NCI-H226 (cell line): ENCODE measurements at places on chromosomes 5 and 9.

GRCh38 chr9:137493364-137494103 is 34.4 kb upstream of the NSMF start:
- no peak for DNase-seq

- peak; percentile 51 for DNase-seq
Measured at GRCh38 chr5:139925650-139926640, 117.2 kb downstream of the NRG2 start.

DNA sequence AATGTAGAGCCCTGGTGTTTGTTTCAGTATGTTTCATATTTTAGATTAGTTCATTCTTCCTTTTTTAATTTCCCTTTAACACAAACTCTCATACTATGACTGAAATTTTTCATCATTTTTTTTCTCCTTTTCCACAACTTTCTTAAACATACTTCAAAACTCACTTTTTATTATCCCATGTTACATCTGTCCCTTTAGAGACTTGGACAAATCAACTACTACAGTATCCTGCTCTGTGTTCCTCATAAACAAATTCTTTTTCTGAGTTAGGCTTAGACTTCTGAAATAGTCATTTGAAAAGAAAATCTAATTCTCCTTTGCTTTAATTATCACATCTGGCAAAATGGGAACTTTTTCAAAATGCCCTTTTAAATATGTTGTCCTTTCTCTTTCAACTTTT is 15.3 kb downstream of the MATR3 start:
- DNase-seq: no peak

DNA sequence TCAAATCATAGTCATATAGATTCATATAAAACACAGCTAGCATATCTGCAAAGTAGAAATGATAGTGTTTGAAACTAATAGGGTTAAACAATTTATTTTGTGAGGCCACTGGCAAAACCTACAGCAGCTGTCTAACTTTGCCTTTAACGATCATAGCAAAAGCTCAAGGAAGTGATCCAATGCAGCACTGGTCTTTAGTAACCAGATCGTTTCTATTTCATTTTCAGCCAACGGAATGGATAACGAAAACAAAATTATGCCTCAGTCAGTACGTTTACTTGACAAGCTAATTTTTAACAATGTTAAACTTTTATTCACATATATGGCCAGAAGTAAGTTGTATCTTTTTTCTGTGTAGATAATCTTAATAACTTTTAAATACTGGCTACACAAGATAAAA is 17.7 kb downstream of the MLLT3 start:
- DNase-seq: no peak

GRCh38 chr9:17166346-17166745 is 31.5 kb downstream of the CNTLN start:
- DNase-seq: no peak

GRCh38 chr5:35902046-35902672 is 36.3 kb downstream of the CAPSL start:
- no peak for DNase-seq

DNA sequence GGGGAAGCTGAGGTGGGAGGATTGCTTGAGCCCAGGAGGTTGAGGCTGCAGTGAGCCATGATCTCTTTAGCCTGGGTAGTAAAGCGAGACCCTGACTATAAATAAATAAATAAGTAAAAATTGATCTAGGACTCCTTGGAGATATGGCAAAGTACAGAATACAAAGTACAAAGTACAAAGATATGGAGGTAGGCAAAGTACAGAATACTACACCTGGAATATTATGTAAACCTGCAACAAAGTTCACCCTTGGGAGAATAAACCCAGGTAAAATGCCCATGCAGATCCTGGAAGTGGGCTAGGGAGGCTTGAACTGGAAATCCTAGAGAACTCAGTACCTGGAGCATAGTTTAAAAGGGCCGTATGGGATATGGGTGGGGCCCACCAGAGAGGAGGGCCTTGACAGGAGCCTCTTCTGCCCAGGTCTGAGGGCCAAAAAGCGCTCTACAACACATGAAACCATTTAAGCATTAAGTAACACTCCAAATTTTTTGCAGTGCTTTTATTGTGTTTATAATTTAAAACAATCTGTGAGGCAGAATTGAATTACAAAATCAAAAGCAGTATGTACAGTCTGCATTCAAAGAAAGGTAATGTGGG is 20.7 kb downstream of the TTC1 start:
- DNase-seq: no peak

- DNase-seq: no peak
Measured at GRCh38 chr5:134889335-134889734, 15.2 kb downstream of the TXNDC15 start.
